Activated T-helper 1 cell treated with anti-CD3 and anti-CD28 coated beads, Interleukin-12 subunit alpha, Interleukin-12 subunit beta, Interleukin-2, Interleukin-4 antibody, amounts not matched to agents 30 ng/mL and 10 ng/mL and 1 ng/mL, durations not matched to agents 14 hours and 24 hours and 36 hours (primary cell): ENCODE measurements at places on chromosomes 4 and X. TPM values are rescaled to one million over a fixed set of nuclear protein-coding genes. Genes with fewer than 3 reads are reported as not detected.

DNA sequence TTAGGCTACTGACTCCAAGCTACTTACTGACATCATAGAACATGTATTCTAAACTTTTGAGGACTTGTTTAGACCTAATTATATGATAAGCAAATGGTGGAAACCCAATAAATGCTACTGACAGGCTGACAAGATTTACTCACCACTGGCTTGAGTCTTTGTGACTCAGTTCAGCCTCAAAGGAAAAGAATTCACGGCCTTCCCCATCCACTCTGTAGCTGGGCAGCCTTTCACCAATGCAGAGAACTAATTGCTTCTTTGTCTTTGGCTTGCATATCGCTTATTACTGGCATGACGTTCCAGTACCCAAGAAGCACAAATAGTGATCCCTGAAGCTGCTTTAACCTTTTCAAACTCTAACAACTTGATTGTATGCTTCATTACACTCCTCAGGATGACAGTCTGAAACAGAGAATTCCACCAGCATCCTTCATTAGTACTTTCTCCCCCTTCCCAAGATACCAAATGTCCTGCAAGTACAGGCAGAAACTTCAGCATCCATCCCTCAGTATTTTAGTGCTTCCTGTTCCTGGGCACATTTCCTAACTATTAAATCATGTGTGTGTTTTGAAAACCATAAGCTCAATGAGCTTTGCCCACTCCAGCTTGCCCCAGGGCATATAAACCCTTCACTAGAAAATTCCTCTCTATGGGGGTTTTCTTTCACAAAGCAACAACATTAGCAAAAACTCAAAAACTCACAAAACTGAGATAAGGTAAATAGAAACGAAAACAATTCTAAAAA, 298.1 kb upstream of the SLC7A11 start:
- no peaks in the 10 kb centered on the region for H3K4me1 ChIP-seq
- H3K36me3 ChIP-seq = no peaks in the 10 kb centered on the region
- no peaks in the 10 kb centered on the region for H3K27me3 ChIP-seq
- H3K27ac ChIP-seq = no peak overlapping the region

DNA sequence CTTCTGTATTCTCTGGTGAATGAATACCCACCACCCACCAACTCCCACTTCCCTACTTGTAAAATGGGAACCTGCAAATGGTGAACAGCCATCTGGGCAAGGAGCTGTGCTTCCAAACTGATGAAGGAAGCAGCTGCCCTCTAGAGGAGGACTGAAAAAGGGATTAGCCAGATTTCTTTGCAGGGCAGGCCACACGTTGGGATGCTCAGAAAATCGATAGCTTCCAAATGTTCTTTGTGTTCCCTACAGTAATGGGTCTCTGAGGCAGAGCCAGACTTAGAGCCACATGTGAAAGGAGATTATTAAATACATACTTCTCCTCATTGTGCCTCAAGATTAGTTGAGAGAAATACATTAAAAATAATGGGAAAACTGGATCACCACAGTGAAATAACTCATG, 39.3 kb upstream of the LPAR4 start:
- no peaks in the 10 kb centered on the region for H3K4me1 ChIP-seq
- H3K36me3 ChIP-seq = no peaks in the 10 kb centered on the region
- H3K4me3 ChIP-seq = no peak overlapping the region
- DNase-seq = no peak
- no peaks in the 10 kb centered on the region for H3K27me3 ChIP-seq

Gene TIGD2
- 2.0 and 2.3 TPM in 2 replicates for total RNA-seq

Gene GSX2
- not detected in 2 replicates for total RNA-seq

Gene PYURF
- 55.9 and 61.5 TPM in 2 replicates for total RNA-seq

- no peaks in the 10 kb centered on the region for H3K27me3 ChIP-seq
- no peak for DNase-seq
- peaks cover 21% of the 10 kb centered on the region for H3K36me3 ChIP-seq
- no peak overlapping the region for H3K4me3 ChIP-seq
These were observed 17.2 kb downstream of the TRMT44 start for GRCh38 chr4:8457646-8458252.

DNA sequence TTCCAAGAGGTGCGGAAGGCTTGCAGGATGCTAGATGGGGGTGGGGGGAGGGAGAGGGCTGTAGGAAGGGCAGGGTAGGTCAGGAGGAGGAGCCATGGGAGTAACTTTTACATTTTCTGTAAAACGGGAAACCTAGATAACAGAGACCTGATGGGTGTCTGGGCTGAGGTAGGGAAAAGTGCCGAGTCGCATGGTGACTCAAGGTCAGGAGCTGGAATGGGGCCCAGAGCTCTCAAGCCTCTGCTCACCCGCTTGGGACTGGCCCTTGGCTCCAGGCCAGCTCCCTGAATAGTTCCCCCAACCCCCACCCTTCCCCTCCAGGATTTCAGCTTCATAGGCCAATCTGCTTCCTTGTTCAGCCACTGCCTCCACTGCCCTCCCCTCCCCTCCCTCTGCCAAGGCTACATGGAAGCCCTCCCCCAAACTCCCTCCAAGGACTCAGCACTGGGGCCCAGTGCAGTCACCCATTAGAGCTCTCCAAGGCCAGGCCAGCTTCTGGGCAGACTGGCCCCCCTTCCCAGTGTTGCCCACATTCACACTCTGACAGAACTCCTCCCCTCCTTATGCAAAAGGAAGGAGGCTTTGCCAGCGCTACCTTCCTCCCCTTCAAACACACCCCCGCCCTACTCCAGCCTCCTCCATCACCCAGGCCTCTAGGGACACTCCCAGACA, 43.6 kb downstream of the TSC22D3 start:
- no peaks in the 10 kb centered on the region for H3K36me3 ChIP-seq
- H3K27me3 ChIP-seq = no peaks in the 10 kb centered on the region
- no peaks in the 10 kb centered on the region for H3K4me1 ChIP-seq
- no peak overlapping the region for H3K27ac ChIP-seq
- no peak overlapping the region for H3K4me3 ChIP-seq
- no peak for DNase-seq

- H3K27ac ChIP-seq = no peak overlapping the region
- H3K4me3 ChIP-seq = no peak overlapping the region
- no peak for DNase-seq
- no peaks in the 10 kb centered on the region for H3K36me3 ChIP-seq
These were observed 1382.0 kb downstream of the FAM133A start for GRCh38 chrX:95055991-95056390.

DNA sequence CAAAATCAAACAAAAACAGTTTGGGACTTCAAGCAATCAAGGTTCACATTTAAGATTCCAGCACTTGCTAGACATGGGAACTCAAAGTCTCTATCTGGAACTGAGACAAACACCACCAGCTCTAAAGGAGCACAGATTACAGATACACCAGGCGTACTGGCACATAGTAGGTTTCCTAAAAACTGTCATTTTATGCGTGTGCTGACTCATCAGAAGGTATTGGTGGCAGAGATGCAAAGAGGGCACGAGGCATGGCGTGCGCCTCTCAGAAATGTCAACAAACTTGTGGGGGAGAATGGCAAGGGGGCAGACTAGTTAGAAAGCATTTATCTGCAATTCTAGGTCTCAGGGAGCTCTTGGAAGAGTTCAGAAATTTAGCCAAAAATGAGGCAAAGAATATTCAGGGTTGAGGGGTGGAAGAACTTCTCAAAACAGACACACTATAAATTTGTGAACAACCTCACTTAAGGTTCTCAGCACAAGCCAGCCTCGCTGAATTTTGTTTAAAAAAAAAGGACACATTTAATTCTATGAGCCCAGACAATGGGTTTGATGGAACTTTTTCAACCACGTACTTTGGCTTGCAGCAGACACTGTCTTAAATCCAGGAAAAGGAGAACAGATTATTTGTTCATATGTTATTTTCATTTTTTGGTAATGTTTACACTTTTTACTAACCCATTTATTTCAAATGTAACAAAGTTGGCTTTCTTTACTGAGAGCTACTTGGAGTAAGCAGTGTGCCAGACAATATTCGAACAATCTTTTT, 100.0 kb downstream of the SHISA3 start:
- no peak overlapping the region for H3K4me3 ChIP-seq
- H3K27me3 ChIP-seq = no peaks in the 10 kb centered on the region
- no peak for DNase-seq
- H3K36me3 ChIP-seq = no peaks in the 10 kb centered on the region
- no peaks in the 10 kb centered on the region for H3K4me1 ChIP-seq
- no peak overlapping the region for H3K27ac ChIP-seq

DNA sequence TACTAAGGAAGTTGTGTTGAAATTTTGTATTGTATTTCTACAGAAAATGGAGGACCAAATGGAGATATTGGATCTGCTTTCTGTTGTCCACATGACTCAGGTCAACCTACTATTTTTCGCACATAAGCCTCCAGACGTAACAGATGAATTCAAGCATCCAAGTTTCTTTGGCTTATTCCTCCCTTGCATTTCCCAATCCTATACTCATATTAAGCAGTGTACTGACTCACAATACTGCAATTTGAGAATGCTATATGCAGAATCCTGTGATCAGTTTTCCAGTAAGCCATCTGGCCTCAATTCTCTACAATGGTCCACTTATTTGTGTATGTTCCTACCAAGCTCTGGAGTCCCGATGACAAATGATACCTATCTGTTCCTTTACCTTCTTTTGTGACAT, 75.7 kb downstream of the ASB9 start:
- peaks cover 6% of the 10 kb centered on the region for H3K27me3 ChIP-seq
- no peak overlapping the region for H3K4me3 ChIP-seq
- H3K4me1 ChIP-seq = no peaks in the 10 kb centered on the region
- DNase-seq = no peak
- H3K27ac ChIP-seq = no peak overlapping the region
- peaks cover 1% of the 10 kb centered on the region for H3K36me3 ChIP-seq

GRCh38 chr4:78659264-78659663, 107.7 kb downstream of the ANXA3 start:
- H3K4me3 ChIP-seq = peak overlapping the region; percentile 9
- peaks cover 7% of the 10 kb centered on the region for H3K36me3 ChIP-seq
- no peak overlapping the region for H3K27ac ChIP-seq
- H3K4me1 ChIP-seq = peaks cover 77% of the 10 kb centered on the region
- no peak for DNase-seq
- no peaks in the 10 kb centered on the region for H3K27me3 ChIP-seq

DNA sequence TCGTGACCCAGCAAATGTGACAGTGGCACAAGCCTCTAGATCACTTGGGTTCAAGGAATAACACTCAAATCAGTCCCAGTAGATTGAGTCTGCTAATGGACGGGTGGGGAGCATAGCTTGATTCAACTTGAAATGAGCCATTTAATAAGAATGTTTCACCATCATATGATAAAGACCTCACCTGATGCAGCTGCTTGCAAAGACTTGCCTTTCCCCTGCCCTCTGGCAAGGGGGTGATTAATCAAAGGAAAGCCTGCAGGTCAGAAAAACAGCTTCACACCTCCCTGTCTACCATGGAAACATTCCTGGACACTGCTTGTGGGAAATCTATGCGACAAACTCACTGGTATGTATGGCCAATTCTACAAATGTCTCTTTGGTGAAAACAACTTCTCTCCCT, 54.5 kb downstream of the CD99L2 start:
- no peak for DNase-seq
- H3K4me3 ChIP-seq = no peak overlapping the region
- H3K27me3 ChIP-seq = no peaks in the 10 kb centered on the region
- H3K4me1 ChIP-seq = peaks cover 5% of the 10 kb centered on the region

GRCh38 chr4:128782076-128782715, 27.3 kb upstream of the JADE1 start:
- H3K27ac ChIP-seq = no peak overlapping the region
- DNase-seq = no peak
- H3K4me3 ChIP-seq = no peak overlapping the region
- H3K4me1 ChIP-seq = no peaks in the 10 kb centered on the region
- H3K27me3 ChIP-seq = peaks cover 2% of the 10 kb centered on the region

DNA sequence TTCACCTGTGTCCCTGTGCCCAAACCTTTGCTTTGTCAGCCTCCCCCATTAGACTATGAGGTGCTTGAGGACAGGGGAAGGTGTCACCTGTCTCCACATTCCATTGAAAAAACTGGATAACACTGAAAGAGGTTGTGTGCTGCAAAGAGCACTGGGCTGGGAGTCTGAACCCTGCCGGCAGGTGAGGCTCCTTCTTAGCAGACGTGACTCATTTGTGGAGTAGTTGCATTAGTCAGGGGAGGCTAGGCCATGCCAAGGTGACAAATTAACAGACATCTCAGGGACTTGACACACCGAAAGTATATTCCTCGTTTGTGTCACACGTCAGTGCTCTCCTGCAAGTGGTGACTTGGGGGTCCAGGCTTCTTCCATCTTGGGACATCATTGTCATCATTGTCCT, 95.9 kb upstream of the STX18 start:
- no peak overlapping the region for H3K4me3 ChIP-seq
- no peaks in the 10 kb centered on the region for H3K36me3 ChIP-seq
- H3K4me1 ChIP-seq = peaks cover 6% of the 10 kb centered on the region
- no peak for DNase-seq
- no peaks in the 10 kb centered on the region for H3K27me3 ChIP-seq

GRCh38 chrX:128699716-128700285, 647.6 kb upstream of the ACTRT1 start:
- no peaks in the 10 kb centered on the region for H3K4me1 ChIP-seq
- DNase-seq = no peak
- H3K4me3 ChIP-seq = no peak overlapping the region
- no peak overlapping the region for H3K27ac ChIP-seq
- no peaks in the 10 kb centered on the region for H3K27me3 ChIP-seq
- H3K36me3 ChIP-seq = no peaks in the 10 kb centered on the region

Gene DCAF12L2
- total RNA-seq = not detected in 2 replicates

- no peaks in the 10 kb centered on the region for H3K4me1 ChIP-seq
- H3K36me3 ChIP-seq = peaks cover 7% of the 10 kb centered on the region
- H3K27me3 ChIP-seq = no peaks in the 10 kb centered on the region
- H3K27ac ChIP-seq = no peak overlapping the region
These were observed 13.4 kb upstream of the GTPBP6 start for GRCh38 chrX:331825-332495.

- peaks cover 45% of the 10 kb centered on the region for H3K36me3 ChIP-seq
- no peaks in the 10 kb centered on the region for H3K27me3 ChIP-seq
- no peak overlapping the region for H3K27ac ChIP-seq
- no peak for DNase-seq
- H3K4me1 ChIP-seq = no peaks in the 10 kb centered on the region
These were observed 16.8 kb downstream of the KLHL5 start for GRCh38 chr4:39078829-39079228.

DNA sequence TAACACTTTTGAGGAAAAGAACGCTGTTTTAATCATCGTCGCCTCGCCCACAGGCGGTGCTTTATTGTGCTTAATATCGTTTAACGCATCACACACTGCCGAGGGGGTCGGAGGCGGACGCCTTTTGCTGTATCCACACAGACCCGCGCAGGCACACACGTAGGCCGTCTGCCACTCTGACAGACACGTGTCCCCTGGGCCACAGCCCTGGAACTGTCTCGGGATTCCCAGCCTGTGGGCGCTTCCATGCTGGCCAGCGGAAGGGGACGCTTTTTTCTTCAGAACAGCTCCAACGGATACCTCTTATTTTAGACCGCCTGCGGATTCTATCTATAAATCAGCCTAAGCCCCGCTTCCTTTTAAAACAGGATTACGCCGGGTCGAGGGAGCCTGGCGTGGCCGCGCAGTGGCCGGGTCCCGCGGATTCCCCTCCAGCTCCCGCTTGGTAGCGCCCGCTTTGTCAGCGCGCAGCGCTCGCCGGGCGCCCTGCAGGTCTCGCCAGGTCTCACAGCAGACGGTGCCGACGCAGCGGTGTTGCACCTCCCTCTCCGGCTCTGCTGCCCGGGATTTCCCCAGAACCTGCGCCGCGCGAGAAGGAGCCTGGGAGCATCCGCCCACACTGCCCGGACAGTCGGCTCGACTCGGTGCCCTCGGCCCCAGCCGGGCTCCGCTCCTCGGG, at the start of gene NOCT:
Gene NOCT (plus strand): TSS at position 513 of the 679 bp plus-strand sequence. CDS start 201 bp downstream, outside the sequence.
- H3K4me3 ChIP-seq = peak within 1 kb of the TSS; percentile 96
- H3K27me3 ChIP-seq = no peaks in the 10 kb centered on the region
- peak within 1 kb of the TSS; percentile 91 for H3K27ac ChIP-seq
- peak; percentile 90 for DNase-seq
